ENCODE measurements at places on chromosomes 7 and 10.

GRCh38 chr10:120217736-120218135, 239.3 kb upstream of the PLPP4 start:
- no peak for DNase-seq

DNA sequence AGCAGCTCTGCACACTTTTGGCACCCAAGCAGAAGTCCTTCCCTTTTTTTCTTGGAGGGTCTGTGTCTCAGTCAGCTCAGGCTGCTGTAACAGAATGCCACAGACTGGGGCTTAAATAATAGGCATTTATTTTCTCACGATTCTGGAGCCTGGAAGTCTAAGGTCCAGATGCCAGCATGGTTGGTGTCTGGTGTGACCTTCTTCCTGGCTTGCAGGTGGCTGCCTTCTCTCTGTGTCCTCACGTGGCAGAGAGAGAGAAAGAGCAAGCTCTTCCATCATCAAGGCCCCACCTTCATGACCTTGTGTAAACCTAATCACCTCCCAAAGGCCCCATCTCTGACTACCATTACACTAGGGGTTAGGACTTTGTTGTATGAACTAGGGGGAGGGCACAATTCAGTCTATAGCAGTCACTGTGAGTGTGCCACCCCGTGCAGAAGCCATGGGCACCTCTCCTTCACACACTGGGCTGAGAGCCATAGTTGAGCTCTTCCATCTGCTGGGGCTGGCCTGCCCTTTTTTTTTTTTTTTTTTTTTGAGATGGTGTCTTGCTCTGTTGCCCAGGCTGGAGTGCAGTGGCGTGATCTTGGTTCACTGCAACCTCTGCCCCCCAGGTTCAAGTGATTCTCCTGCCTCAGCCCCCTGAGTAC, 80.3 kb downstream of the OAT start:
- DNase-seq, result no peak

GRCh38 chr7:45026984-45027773, 27.2 kb downstream of the CCM2 start:
- no peak for DNase-seq

GRCh38 chr10:97736403-97736901, 476 bp upstream of the ZFYVE27 start:
- no peak for DNase-seq

DNA sequence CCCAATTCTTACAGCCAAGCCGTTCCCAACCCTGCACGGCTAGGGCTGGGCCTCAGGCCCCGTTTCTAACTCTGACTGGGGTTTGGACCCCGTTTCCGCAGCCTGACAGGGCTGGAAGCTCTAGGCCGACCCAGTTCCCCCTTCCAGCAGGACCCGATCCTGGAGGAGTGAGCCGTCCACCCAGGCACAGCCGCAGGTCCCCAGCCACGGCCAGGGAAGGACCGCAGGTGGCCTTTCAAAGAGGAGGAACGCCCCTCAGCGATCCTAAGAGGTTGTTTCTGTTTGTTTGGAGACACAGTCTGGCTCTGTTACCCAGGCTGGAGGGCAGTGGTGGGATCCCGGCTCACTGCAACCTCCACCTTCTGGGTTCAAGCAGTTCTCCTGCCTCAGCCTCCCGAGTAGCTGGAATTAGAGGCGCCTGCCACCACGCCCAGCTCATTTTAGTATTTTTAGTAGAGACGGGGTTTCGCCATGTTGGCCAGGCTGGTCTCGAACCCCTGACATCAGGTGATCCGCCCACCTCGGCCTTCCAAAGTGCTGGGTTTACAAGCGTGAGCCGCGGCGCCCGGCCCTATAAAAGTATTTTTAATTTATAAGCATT, 778 bp upstream of the GET4 start:
- DNase-seq, result no peak

- DNase-seq, result no peak
Observed at GRCh38 chr7:138750901-138751464, 46.8 kb upstream of the TMEM213 start.

- DNase-seq, result no peak
Observed at GRCh38 chr7:144032985-144033709, 15.6 kb upstream of the OR2A5 start.

GRCh38 chr7:117859246-117859812, 13.9 kb downstream of the CTTNBP2 start:
- DNase-seq, result no peak

GRCh38 chr7:41709621-41710020, 6.7 kb upstream of the INHBA start:
- DNase-seq, result no peak

- DNase-seq, result peak; percentile 5
Observed at GRCh38 chr7:141071260-141071854, 2.5 kb upstream of the TMEM178B start.

GRCh38 chr10:13658871-13659685, 72.3 kb downstream of the PRPF18 start:
- DNase-seq, result no peak

DNA sequence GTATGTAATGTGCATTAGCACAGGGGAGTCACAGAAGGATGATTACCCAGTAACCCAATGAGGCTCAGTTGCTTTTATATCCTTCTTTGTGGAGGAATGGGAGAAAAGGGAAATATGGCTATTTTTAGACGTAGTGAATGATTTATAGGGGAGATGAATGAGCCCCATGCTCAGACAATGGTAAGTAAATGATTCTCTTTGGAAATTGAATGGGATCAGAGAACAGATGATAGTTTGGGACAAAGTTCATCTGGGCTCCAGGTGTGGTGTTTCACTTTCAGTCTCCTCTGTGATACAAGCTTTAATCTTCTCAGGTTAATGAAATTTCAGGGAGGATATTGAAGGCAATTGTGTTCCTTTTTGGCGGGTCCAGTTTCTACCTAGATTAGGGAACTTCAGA, 63.0 kb upstream of the MPP7 start:
- DNase-seq, result no peak

- DNase-seq, result no peak
Observed at GRCh38 chr7:40165216-40165615, 30.4 kb downstream of the SUGCT start.

DNA sequence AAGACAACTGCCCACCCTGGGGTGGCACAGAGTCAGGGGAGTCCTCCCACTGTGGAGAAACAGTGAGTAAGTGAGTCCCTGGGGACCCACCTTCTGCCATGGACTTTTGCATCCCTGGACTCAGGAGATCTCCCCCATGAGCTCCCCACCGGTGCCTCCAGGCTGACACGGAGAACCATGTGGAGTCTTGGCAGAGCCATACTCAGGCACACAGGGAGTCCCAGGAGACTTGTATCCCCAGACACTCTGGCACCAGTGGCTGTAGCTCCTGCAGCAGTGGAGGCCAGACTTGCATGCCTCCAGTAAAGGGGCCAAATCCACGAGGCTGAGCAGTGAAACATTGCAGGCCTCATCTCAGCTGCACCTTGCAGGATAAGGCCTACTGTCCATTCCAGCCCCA, 791.4 kb downstream of the PCDH15 start:
- DNase-seq, result no peak

DNA sequence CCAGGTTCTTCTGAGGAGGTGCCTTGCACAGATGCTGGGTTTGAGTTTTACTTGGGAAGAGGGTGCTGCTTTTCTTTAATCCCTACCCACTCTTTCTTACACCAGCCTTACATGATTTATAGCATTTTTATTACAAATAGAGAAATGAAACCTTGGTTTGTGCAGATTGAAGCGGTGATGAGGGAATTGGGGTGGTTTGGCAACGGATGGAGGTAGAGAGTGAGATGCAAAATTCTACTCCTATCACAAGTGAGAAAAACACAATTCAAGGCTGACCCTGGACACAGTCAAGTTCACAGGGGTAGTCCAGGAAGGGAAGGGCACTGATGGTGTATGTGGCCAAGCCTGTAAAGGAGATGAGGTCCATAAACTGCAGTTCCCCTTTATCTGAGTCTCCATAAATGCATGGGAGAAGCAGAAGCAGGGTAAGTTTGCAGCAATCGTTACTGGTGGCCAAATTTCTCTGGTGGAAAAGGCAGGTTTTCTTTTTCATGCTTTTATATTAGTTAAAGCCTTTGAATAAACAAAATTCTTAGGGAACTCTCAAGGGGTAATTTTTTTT, 214.3 kb downstream of the JAZF1 start:
- DNase-seq, result no peak

- no peak for DNase-seq
Observed at GRCh38 chr10:11527691-11528255, 83.7 kb downstream of the USP6NL start.

DNA sequence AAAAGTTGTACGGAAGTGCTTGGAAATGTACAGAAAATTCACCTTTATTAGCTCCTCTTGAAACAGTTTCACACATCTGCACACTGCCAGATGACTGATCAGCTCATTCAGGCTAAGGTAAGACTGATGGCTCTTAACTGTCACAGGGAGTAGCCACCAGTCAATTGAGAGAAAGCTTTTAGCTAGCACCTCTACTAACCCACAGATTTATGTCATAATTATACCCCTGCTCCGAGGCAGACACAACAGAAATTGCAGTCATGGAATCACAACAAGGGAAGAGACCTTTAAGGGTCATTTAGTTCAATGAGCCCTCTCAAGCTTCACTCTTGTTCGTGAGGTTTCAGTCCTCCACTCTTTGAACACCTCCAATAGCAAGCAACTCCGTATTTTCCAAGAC, 235.4 kb downstream of the TRIL start:
- no peak for DNase-seq

DNA sequence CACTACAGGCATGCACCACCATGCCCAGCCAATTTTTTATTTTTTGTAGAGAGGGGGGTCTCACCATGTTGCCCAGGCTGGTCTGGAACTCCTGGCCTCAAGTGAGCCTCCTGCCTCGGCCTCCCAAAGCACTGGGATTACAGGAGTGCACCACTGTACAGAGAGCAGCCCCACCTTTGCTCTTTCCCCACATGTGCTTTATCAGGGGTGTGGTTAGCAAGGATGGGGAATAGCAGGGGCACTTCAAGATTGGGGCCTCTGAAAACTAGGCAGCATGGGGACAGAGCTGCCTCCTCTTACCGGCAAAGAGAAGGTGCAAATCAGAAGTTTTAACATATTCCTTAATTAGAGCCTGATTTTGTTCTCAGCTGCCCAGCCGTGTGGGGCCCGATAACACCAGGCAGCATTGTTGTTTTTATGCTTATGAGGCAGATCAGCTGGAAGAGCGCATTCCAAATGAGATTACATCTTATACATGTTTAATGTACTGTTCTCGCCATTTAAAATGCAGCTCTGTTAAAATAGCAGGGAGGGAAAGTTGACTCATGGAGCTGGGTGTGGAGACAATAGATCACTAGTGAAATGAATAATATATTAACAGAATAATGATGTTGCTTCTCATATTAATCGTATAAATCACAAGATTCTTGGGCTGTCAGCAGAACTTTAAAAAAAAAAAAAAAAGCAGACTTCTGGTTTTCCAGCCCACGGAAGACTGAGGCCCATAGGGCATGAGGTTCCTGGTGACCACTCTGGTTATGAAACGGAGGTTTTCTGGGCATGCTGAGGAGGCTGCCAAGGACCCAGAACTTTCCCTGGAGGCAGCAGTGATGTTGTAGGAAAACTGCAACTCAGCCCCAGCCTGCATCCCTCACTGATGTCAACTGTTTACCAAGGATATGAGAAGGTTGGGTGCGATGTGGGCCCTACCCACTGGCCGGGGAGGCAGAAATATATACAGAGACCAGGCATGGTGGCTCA, 62.5 kb downstream of the TMEM130 start:
- no peak for DNase-seq

DNA sequence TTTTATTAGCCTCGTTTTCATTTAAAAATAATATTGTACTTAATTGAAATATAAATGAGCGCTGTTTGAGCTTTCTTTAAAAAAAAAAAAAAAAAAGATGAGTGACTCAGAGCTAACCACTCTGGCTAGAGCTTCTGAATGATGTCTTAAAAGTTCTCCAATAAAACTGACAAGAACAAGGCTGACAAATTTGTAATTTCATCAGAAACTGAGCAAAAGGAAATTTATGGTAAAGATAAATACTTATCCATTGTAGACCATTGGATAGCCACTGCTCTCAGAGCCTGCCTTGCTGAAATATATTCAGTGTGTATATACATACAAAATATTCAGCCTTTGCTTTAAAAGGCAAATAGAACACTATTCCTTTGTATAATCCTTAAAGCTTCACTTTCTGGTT, 91.2 kb upstream of the OIT3 start:
- DNase-seq, result no peak

- DNase-seq, result no peak
Observed at GRCh38 chr7:139897422-139898090, 68.5 kb downstream of the TBXAS1 start.

DNA sequence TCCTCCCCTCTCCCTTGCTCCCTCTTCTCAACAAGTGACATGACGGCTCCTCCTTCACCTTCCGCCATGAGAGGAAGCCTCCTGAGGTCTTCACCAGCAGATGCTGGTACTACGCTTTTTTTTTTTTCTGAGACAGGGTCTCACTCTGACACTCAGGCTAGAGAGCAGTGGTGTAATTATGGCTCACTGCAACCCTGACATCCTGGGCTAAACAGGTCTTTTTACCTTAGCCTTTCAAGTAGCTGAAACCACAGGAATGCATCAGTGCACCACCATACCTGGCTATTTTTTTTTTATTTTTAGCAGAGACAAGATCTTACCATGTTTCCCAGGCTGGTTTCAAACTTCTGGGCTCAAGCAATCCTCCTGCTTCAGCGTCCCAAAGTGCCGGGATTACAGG, 43.6 kb downstream of the MDH2 start:
- DNase-seq, result no peak

- no peak for DNase-seq
Observed at GRCh38 chr7:110977127-110977737, 113.7 kb upstream of the LRRN3 start.

GRCh38 chr7:71694665-71695064, 562.7 kb downstream of the GALNT17 start:
- DNase-seq, result no peak

DNA sequence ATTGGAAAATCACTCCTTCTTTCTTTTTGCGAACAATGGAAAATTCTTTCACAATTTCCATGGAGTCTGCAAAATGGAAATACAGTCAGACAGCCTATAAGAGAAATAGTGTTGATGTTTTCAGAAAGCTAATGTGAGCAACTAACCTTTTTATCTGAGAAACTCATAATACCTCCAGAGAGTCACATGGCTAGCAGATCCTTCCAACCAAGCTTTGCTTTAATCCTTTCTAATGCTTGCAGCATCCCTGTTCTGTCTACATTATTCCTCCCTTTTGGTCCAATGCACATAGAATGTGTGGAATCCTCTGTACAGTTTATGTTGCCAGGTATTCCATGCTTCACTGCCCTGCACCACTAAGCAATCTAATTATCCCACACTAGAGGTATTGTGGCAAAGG, 717.5 kb upstream of the LRRN3 start:
- DNase-seq, result no peak

- no peak for DNase-seq
Observed at GRCh38 chr7:46932676-46933424, 649.1 kb downstream of the TNS3 start.

GRCh38 chr10:66180581-66181318, 745.1 kb upstream of the LRRTM3 start:
- DNase-seq, result no peak

DNA sequence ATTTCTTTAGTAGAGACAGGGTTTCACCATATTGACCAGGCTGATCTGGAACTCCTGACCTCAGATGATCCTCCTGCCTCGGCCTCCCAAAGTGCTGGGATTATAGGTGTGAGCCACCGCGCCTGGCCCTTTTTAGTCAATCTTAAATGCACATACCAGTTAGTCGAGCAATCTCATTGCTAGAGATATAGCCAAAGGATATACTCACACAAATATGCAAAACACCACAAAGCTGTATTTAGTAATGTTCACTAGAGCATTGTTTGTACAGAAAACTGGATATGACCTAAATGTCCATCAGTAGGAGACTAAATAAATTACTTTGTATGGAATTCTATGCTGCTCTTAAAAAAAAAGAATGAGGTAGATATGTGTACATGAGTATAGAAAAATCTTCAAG, 24.5 kb upstream of the IL6 start:
- DNase-seq, result no peak

- no peak for DNase-seq
Observed at GRCh38 chr10:120422457-120422856, 34.6 kb upstream of the PLPP4 start.

Measured in activated CD8-positive, alpha-beta memory T cell treated with anti-CD3 and anti-CD28 coated beads for 48 hours (primary cell).